ENCODE measurements at places on chromosomes 2 and 18.

DNA sequence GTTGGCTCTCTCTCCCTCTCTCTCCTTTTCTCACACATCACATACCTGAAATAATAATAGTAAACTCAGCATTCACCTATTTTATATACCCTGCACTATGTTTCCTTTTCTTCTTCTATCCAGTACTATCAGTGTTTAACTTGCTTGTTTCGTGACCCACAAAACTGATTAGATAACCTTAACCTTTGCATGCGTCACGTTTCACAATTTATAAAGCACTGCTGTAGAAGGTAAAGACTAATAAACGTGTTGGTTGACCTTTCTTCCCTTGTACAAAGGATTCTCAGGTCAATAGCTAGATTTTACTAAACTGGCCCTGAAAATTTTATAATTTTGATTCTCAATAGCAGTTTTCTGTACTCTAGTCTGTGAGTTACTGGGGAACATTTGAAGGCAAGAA is 791.7 kb downstream of the DPP10 start:
- no peak for DNase-seq

GRCh38 chr18:12460874-12461273 is 53.1 kb downstream of the PRELID3A start:
- no peak for DNase-seq

GRCh38 chr2:175595139-175595538 is 406.9 kb downstream of the LNPK start:
- DNase-seq, result no peak

DNA sequence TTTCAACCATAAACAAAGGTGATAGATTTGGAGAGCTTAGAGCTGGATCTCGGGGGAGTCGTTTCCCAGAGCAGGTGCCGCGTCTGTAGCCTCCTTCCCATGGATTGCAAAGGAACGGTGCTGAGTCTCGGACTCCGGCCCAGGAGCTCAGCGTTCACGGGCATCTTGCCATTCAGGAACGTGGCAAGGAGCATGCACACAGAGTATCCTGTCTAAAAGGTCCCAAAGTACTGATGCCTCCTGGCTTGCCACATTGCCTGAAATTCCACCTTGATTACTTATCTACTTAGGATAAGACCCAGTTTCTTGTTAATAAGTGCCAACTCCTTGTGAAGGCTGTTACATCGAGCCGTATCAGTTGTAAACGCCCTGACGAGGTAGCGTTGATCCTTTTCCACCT is 197.8 kb upstream of the MYT1L start:
- DNase-seq, result no peak

DNA sequence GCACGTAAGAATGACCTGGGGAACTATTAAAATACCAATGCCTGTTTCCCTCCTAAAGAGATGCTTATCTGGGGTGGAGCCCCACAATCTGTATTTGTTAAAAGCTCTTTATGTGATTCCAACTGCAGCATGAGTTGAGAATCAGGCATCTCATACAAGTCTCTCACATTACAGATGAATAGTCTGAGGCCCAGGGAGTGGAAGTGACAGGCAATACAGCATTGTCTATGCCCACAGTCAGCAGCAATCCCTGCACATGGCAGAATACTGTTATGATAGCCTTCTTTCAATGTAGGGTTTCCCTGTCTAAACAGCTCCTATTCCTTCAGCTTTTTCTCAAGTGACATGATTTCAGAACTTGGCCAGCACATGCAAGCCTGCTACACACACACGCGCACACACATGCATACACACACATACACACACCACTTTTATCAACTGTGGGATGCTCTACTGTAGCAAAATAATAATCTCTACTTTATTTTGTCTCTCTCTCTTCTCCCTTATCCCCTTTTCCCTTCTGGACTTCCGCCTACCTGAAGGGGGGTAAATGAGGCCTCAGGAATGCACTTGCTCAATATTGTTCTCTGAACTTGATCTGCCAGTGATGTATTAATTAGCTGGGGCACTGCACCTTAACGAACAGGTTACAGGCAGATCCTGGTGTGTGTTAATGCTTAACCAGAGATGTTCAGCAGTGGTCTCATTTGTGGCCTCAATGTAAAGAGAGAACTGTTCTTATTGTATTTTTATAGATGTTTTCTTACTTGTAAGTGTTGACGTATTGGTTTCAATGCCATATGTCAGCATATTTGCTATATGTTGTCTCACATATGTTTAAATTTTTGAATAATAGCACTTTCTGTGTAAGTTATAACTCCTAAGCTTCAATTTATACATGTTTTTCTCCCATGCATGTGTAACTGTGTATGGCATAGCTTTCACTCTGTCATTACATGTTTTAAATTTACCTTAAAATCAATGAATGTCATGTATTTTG is 116.0 kb downstream of the SETBP1 start:
- DNase-seq, result no peak
